SW480 (cell line): ENCODE measurements at places on chromosomes 5 and 9.

DNA sequence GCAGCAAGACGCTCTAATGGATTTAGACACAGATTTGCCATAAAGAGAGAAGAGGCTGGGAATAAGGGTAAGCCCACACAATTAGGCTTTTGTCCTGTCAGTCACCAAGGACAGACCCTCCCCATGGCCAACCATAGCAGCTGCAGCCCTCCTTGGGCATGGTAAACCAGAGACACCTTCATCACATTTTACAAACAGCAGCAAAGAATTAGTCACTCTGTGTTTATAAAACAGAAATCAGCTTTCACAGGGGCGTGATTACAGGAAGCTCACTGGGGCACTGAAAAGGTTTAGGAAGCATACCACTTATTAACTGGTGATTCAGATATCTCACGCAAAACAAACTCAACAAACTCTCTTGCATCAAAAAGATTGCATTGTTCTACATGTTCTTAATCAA lies 37.3 kb upstream of the ZNF622 start:
- no peak for DNase-seq

GRCh38 chr9:105198023-105198422 lies 46.4 kb upstream of the SLC44A1 start:
- no peak for DNase-seq

DNA sequence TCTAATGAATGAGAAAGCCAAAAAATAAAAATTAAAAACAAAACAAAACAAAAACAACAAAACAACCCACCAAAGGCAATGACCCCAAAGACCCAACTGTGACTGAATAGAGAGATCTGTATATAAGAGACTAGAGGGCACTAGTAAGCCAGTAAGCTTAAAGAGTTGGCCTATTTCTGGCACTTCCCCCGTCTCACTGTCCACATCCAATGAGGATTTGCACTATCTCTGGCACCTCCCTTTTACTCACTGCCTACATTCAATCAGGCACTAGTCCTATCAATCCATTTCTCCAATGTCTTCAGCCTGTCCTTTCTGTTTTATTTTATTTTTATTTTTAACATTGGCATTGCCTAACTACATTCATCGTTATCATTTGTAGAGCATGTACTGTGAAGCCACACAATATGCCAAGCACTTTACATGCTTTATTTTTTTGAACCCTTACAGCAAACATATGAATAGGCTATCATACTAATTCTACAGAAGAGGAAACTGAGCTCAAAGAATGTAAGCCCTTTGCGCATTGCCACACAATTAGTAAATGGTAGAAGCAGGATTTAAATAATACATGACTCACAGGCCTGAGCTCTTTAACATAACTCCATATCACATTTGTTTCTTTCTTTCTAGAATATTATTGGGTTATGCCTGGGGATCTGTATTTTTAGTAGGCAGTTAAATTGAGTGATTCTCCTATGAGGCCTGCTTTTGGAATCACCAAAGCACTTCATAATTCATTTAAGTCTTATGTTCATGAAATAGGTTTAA lies 70.0 kb downstream of the C6 start:
- no peak for DNase-seq

GRCh38 chr9:91197232-91198181 lies 164.2 kb downstream of the AUH start:
- DNase-seq = peak; percentile 93

- DNase-seq = no peak
Observed at GRCh38 chr5:18395126-18396110, 761.2 kb downstream of the TAF11L14 start.

DNA sequence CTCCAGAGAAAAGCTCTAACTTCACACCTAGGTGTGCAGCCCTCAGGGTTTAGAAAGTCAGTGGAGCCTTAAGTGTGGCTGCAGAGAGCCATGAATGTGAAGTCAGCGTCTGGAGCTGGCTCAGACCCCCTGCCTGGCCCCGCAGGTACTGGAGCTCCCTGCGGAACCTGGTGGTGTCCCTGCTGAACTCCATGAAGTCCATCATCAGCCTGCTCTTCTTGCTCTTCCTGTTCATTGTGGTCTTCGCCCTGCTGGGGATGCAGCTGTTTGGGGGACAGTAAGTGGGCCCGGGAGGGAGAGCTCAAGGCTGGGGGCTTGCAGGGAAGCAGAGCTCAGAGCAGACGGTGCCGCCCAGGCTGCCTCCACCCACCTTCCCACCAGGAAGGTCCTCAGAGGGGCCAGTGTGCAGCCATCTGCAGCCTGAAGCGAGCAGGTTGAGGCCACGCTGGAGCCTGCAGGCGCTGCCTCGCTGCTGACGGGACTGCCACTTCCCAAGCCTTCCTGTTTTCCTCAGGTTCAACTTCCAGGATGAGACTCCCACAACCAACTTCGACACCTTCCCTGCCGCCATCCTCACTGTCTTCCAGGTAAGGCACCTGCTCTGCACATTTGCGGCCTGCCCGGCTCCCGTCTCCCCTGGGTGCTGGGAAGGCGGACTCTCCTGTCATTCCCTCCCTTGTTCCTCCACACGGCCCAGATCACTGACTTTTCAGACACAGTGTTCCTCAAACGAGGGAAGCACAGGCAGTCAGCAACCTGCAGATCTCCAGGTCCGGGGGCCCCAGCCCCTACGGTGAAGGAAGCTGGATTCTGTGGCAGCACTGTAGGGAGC lies 108.9 kb downstream of the CACNA1B start:
- DNase-seq = no peak

- DNase-seq = no peak
Observed at GRCh38 chr9:128125580-128126354, 1.8 kb downstream of the PTGES2 start.

- DNase-seq = no peak
Observed at GRCh38 chr5:120806202-120806601, 342.1 kb downstream of the PRR16 start.

GRCh38 chr9:81598811-81599210 lies 90.5 kb downstream of the TLE1 start:
- no peak for DNase-seq

DNA sequence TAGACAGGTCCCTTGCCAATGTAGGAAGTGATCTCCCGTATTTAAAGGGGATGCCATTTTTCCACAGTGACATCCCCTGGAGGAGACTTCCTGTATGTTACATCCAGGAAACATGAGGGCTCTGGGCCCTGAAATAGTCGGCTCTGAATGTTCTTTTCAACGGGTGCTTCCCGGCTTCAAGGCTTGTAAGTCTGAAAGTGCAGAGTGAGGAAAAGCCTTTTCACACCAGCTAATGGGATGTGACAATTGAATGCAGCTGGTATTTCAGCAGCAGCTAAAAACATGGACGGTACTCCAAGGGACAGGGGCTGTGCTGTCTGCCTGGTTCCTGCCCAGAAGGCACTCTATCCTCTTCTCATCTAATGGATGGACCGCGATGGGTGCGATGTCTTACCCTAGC lies 1.4 kb downstream of the IL9 start:
- no peak for DNase-seq

- DNase-seq = no peak
Observed at GRCh38 chr9:98861781-98862504, 54.5 kb downstream of the GALNT12 start.

- peak; percentile 70 for DNase-seq
Observed at GRCh38 chr5:125372694-125373631, 626.5 kb upstream of the ZNF608 start.

- peak; percentile 31 for DNase-seq
Observed at GRCh38 chr9:34744295-34745221, 34.6 kb upstream of the CCL21 start.

GRCh38 chr5:95424016-95424415 lies 32.9 kb downstream of the FAM81B start:
- no peak for DNase-seq

GRCh38 chr9:101481261-101481660 lies 45.7 kb upstream of the ALDOB start:
- no peak for DNase-seq

DNA sequence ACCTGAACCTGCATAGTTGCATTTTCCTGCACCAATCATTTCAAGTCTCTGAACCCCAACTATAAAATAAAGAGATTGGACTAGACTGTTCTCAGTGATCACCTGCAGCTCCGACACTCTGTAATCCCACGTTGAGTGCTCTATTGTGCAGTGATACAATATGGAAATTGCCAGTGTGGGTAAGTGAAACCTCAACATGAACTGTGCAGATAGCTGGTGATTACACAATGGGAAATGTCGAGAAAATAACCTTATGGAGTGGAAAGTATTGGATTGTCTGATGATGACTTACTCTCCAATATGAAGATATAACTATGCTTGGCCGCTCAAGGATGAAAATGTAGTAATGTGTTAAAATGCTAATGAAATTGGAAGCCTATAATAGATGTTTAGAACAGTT lies 293.1 kb upstream of the BRINP1 start:
- no peak for DNase-seq

DNA sequence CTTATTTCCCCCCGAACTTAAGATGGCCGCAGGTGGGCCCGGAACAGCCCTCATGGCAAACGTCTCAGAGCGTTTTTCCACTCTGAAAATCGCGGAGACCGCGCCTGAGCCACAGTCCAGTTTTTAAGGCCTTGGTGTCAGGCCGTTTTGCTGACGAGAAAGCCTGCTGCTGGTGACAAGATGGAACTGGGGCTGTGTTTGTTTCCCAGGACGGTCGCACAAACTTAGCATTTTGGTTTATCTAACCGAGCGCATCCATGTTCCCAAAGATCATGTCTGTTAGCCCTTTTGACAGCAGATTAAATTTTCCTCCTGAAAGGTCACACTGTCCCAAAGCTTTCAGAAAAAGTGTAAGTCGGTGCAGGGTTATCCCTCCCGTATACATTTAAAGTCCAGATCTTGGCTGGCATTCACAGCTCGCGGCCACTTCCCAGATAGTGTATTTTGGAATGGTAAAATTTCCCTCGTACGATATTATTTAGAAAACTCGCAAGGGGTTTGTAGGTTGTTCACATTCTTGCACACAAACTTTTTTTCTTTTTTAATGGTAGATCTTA lies 812 bp downstream of the SREK1 start:
- peak; percentile 53 for DNase-seq

DNA sequence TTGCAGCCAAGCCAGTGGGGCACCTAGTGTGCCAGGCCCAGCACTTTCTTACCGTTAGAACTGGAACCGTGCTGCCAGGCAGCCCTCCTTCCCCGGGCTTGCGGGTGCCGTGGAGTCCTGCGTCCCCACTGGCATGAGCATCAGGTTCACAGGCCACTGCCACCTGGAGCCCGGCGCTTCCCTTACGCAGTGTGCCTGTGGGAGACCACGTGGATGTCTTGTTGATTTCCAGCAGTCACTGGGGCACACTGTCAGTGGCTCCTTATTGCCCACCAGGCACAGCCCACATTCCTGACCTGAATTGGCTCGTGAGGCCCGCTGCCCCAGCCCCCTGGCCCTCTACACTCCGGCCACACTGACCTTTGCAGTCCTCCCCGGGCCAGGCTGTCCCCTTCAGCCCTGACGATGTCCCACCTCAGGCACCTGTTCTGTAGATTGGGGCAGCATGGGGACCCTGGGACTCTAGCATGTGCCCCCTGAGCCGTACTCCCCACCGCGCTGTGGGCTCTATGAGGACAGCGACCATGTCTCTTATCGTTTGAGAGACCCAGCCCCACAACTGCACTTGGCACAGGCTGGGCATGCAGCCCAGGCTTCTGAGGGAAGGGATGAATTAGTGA lies 10.4 kb upstream of the CEL start:
- no peak for DNase-seq

DNA sequence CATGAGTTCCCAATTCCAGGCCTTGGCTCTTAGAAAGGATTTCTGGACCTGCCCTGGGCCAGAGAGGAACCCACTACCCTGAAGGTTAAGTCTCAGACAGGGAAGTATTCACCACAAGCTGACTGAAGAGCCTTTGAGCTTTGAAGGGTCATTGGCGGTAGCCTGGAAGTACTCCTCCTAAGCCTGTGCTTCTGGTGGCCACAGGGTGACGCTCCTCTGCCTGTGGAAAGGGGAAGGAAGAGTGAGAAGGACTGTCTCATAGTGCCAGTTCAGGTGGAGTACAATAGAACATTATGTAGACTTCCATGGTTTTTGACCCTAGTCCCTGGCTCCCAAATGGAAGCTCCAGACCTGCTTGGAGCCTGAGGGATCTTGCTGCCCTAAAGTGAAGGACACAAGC lies 1233.2 kb upstream of the CDH6 start:
- no peak for DNase-seq

- DNase-seq = no peak
Observed at GRCh38 chr9:78769690-78770089, 472.8 kb downstream of the PSAT1 start.

DNA sequence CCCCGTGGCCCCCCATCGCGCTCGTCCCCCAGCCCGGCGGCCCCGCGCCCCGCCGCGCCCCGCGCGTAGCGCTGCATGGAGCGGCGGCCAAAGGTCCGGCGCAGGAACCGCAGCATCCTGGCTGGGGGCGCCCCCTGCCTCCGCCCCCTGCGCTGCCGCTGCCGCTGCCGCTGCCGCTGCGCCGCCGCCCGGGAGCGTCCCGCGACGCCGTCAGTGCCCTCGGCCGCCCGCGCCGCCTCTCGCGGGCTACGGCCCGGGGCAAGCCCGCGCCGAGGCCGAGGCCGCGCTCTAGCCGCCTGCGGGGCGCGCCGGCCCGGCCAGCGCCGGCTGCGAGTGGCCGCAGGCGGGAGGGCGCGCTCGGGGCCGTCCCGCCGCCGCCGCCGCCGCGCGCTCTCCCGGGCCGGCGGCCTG lies 523 bp downstream of the EPB41L4B start:
- DNase-seq = no peak

DNA sequence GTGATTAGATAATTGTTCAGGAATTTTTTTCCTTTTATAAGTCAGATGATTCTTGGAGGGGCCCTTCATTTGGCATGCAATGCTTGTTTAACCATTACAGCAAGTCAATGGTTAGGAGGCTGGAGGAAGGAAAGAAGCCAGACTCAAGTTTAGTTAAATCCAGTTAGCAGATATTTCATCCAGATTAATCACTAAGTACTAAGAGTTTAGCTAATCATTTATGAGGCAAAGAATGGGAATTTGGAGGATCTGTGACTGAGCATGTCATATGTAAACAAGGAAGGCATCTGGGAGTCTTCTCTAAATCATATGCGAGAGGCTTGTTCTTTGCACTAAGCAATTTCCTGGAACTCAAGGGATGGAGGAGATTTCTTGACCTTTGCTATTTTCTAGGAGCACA lies 145.3 kb upstream of the SGCD start:
- no peak for DNase-seq

DNA sequence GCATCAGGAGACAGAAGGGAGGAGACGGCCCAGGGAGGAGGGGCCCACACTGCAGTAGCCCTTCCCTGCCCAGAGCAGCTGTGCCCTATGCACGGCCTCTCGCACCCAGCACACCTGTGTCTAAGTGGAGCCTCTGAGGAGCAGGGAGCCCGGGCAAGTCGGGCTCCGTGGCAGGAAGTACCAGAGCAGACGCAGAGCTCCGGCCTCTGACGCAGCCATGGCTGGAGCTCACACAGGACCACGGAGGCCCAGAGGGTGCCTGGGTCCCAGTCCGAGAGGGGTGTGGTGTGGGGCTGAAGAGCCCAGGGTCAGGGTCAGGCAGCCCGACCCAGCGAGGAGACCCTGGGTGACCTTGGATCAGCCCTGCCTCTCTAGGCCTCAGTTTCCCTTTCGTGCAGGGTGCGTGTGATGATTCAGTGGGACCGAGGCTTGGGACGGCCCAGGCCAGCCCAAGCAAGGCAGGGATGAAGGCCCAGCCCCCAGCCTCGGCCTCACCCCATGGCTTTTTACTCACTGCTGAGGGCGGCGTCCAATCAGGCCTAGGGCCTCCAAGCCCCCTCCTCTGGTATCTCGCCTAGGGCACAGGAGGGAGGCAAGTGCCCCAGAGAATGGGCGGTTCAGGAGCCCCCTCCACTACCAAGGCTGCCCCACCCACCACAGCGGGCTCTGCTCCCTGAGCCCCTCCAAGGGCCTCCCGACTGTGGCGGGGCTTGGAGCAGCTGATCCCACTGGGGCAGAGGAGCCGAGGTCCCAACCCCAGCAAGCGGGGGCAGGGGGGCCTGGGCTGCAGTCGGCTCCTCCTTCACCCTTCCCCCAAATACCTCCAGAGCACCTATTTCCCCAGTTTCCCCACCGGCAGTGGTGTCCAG lies 4.3 kb upstream of the AGPAT2 start:
- no peak for DNase-seq
